ENCODE measurements at places on chromosomes 7 and 10.

- DNase-seq: no peak
These were observed 55.2 kb upstream of the FAM133B start for GRCh38 chr7:92645114-92646061.

- no peak for DNase-seq
These were observed 27.6 kb downstream of the CHCHD3 start for GRCh38 chr7:133054162-133054840.

DNA sequence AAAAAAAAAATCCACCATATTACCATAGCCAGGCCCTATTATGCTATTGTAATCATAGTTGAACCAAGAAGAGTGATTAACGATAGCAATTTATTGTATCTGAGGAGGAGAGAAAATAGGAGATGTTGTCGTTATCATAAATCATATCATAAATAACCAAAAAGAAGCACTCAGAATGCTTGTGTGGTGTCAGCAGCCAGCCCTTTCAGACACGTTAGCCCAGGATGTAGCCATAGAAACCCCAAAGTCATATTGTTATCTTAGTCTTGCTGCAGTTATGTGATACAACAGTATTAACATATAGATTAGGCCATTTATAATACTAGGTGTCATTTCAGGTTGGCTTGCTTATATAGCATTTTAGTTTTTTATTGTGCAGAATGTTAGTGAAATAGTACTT, 102.2 kb upstream of the GATA3 start:
- DNase-seq: no peak

- no peak for DNase-seq
These were observed 31.4 kb downstream of the FEZF1 start for GRCh38 chr7:122273117-122273516.

- DNase-seq: no peak
These were observed 355.6 kb downstream of the ETV1 start for GRCh38 chr7:13633857-13634256.

DNA sequence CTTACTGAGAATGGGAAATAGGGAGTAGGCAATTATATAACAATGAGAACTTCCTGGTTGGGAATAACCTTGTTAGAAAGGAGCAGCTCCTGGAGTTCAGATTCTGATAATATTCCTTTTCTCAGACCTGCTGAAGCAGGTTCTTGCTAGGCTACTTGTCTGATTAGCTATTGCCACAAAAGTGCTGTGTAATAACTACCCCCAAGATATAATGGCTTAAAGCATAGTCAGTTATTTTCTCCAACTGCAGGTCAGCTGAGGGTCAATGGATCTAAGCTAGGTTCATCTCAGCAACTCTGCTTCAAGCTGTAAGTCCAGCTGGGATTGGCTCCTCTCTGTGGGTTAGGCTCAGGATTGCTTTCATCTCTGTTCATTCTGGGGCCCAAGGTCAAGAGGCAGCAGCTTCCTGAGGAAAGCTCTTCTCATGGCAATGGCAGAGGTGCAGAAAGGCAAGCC, 9.4 kb upstream of the CNOT4 start:
- DNase-seq: no peak

- DNase-seq: no peak
These were observed 26.5 kb downstream of the ASNS start for GRCh38 chr7:97845622-97846203.

DNA sequence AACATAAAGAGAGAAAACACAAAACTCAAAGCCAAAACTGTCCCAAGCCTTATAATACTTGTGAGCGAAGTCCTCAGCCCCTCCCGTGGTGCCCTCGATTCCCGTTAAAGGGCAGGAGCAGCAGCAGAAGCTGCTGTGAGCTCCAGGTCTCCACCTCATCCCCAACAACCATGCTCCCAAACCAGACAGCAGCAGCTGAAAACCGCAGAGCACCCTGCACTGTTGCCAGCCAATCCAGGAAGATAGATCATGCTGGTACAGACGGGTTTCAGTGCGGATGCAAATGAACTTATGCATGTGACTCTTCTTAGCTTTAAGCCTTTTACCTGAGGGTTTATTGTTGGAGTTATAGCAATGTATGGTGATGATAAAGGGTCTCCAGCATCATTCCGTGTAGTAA, 97.9 kb downstream of the DNAJB6 start:
- no peak for DNase-seq

DNA sequence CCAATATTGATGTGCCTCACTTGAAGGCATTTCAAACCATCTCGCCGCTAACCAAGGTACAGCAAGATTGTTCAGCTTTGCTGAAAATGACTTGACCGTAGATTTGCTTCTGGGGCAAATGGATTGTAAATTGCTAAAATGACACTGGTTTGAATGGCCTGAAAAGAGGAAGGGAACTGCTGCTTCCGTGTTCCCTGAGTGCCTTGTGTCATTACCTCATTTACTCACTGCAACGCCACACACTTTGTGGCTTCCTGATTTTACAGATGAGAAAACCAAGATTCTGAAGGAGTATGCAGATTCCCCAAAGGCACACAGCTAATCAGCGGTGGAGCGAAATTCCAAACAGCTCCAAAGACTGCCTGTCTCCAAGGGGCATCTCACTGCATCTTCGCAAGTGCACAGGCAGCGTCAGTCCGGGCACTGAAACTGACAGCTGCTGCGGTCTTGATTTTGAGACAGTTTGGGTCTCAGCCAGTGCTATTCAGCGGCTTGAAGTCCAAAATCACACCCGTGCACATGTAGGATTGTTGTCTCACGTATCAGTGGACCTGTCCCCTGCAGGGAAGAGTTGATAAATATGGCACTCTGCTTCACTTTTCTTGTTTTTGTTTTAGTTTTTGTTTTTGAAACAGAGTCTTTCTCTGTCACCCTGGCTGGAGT, 290.9 kb downstream of the DPP6 start:
- DNase-seq: no peak

- DNase-seq: no peak
These were observed 11.7 kb downstream of the TRPV6 start for GRCh38 chr7:142873871-142874270.

DNA sequence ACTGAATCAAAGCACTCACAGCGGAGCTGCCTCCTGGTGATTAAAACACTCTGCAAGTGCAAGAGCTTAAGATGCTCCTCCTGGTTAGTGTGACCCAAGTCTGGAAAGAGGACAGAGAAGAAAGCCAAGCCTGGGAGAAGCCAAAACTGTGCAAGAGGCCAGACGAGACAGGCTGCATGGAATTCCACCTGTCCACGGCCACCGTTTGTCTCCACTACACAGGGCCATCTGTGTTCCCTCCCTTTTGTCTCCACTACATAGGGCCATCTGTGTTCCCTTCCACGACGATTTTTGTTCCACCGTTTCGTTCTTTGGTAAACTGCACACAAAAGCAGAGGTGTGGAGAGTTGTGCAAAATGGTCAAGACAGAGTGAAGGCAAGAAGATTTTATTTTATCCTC, 233.0 kb downstream of the DIP2C start:
- no peak for DNase-seq
